ENCODE measurements at places on chromosomes 2 and 18. TPM values are rescaled to one million over a fixed set of nuclear protein-coding genes. Genes with fewer than 3 reads are reported as not detected.

TUBA4B gene
- total RNA-seq: not detected

RABL2A gene
- total RNA-seq: 14.3 TPM

XDH gene
- total RNA-seq: 0.15 TPM

SLC11A1 gene
- total RNA-seq: 0.42 TPM

GRCh38 chr2:231634412-231634811 is 41.7 kb downstream of the TEX44 start:
- no peak for DNase-seq
- H3K36me3 ChIP-seq: no peaks in the 10 kb centered on the region
- no peak overlapping the region for H3K4me3 ChIP-seq
- no peaks in the 10 kb centered on the region for H3K27me3 ChIP-seq
- peaks cover 15% of the 10 kb centered on the region for H3K4me1 ChIP-seq
